ENCODE measurements at places on chromosomes 3 and 15. TPM values are rescaled to one million over a fixed set of nuclear protein-coding genes. Genes with fewer than 3 reads are reported as not detected.

The C3orf85 gene
- 0.32 TPM for polyA plus RNA-seq

The ATXN7 gene
- polyA plus RNA-seq: 7.8 TPM

DNA sequence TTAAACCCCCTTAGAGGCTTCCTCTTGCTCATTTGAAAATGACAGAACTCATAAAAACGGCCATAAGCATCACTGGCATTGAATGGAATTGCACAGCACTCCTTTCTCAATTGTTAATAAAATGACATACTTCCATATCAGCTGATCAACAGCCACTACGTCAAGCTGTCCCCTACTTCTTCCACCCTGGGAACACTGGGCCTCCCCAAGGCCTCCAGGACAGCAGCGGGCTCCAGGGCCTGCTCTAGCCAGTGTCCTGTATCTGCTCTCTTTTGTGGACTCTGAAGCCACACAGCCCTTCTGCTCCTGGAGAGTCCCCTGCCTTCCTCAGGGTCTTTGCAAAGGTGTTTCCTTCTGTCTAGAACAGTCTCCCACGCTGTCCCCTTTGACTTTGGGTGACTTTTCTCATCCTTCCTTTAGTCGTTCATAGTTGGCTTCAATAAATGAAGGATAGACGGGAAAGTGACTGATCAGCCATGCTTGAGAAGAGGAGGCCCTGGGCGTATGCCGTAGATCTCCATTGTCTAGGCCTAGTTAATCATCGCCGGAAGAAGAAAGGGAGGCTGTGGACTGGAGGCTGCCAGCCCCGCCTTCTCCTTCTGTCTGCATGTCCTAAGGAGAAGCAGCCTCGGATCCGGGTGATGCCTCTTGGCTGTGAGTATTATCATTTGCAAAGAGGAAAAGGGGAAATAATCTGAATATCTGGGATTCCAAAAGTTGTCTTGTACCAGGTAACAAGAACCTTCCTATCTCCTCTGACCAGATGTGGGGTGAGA lies 4.7 kb upstream of the THSD4 start:
- DNase-seq: no peak

GRCh38 chr3:171277456-171278298 lies 182.5 kb downstream of the TNIK start:
- no peak for DNase-seq

The HAUS2 gene
- 18.6 TPM for polyA plus RNA-seq

The SHC4 gene
- 0.64 TPM for polyA plus RNA-seq

Data from thymus (tissue), 14 donors.